Activated CD4-positive, alpha-beta T cell treated with anti-CD3 and anti-CD28 coated beads, Interleukin-2, amount 10 ng/mL, durations not matched to agents 7 days and 5 days (primary cell): ENCODE measurements at places on chromosomes 3 and 15. TPM values are rescaled to one million over a fixed set of nuclear protein-coding genes. Genes with fewer than 3 reads are reported as not detected.

ISLR gene
- not detected for total RNA-seq

MAP6D1 gene
- total RNA-seq, result 1.8 TPM

KNG1 gene
- not detected for total RNA-seq

TMEM212 gene
- total RNA-seq, result not detected

SUCNR1 gene
- not detected for total RNA-seq

PRKCD gene
- 23.5 TPM for total RNA-seq

STX19 gene
- not detected for total RNA-seq

IQCF5 gene
- total RNA-seq, result not detected

ECE2 gene
- not detected for total RNA-seq

CHRNA5 gene
- 2.4 TPM for total RNA-seq

STAB1 gene
- 0.02 TPM for total RNA-seq

SYNM gene
- 0.12 TPM for total RNA-seq

NR1I2 gene
- not detected for total RNA-seq
